ENCODE measurements at places on chromosomes 3 and 15.
A peak's percentile ranks its signal among the peaks of the same experiment; 100 is the strongest.

GRCh38 chr15:64749999-64750657 lies 25.3 kb downstream of the RBPMS2 start:
- no peak overlapping the region for H3K27ac ChIP-seq
- H3K4me1 ChIP-seq, result peaks cover 9% of the 10 kb centered on the region
- DNase-seq, result no peak
- peaks cover 2% of the 10 kb centered on the region for H3K27me3 ChIP-seq
- no peak overlapping the region for H3K4me3 ChIP-seq

DNA sequence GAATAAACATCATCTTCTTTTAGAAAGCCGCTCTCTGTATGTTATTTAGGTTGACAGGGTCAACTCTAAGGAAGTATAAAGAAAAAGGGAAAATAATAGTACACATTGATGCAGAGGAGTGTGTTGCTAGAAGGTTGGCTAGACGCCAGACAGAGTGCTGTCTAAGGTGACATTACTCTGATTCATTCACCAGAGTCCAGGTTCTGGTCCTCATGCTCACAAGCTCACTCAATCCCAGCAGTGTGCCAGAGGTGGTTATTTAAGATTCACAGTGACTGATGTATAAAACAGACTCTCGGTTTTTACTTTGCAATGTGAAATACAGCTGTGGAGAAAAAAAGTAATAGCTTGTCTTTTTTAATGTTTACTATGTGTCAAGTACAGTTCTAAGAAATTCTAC lies 1.7 kb downstream of the CFAP44 start:
- H3K4me3 ChIP-seq, result no peak overlapping the region
- H3K27ac ChIP-seq, result no peak overlapping the region
- no peaks in the 10 kb centered on the region for H3K27me3 ChIP-seq
- peaks cover 12% of the 10 kb centered on the region for H3K36me3 ChIP-seq

- H3K4me1 ChIP-seq, result peaks cover 33% of the 10 kb centered on the region
- no peak overlapping the region for H3K4me3 ChIP-seq
- no peaks in the 10 kb centered on the region for H3K36me3 ChIP-seq
- DNase-seq, result no peak
- no peak overlapping the region for H3K27ac ChIP-seq
These were observed 21.3 kb upstream of the KLF13 start for GRCh38 chr15:31305375-31305774.

DNA sequence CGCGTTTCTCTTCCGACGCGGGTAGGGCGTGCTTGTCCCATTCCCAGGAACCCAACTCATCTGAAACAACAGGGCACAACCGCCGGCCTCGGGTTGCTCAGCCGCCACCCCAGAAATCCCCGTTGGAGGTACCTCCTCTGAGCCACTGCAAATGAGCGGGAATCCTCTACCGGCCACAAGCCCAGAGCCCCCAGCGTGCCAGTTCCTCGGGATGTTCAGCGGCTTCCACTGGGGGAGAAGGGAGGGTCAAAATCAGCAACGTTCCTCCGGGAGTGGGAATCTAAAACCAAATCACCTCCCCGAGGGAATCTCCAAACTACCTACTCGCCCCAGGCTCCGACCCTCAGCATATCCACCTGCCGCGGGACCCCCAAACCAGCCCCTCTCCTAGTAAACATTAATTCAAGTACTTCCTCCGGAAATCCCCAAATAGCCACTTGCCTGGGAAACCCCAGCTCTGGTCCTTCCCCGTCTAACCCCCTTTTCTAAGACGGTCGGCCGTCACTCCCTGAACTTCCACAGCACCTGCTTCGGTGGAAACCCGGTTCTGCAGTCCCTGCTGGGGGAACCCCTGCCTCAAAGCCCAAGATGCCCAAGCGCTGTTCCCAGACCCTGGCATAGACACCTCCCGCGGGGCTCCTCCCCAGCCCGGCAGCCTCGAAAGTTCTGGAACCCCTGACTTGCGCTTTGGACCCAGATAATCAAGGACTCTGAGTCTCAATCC lies 887 bp downstream of the OXTR start:
- H3K36me3 ChIP-seq, result no peaks in the 10 kb centered on the region
- peaks cover 38% of the 10 kb centered on the region for H3K27me3 ChIP-seq
- H3K27ac ChIP-seq, result no peak overlapping the region
- H3K4me1 ChIP-seq, result peaks cover 14% of the 10 kb centered on the region
- H3K4me3 ChIP-seq, result peak overlapping the region; percentile 18

- H3K4me1 ChIP-seq, result peaks cover 15% of the 10 kb centered on the region
- peak overlapping the region; percentile 3 for H3K27ac ChIP-seq
- no peak for DNase-seq
- H3K27me3 ChIP-seq, result no peaks in the 10 kb centered on the region
These were observed 71.5 kb downstream of the FOXP1 start for GRCh38 chr3:71512000-71512399.

- H3K36me3 ChIP-seq, result peaks cover 4% of the 10 kb centered on the region
- H3K4me1 ChIP-seq, result peaks cover 3% of the 10 kb centered on the region
- DNase-seq, result no peak
- H3K4me3 ChIP-seq, result no peak overlapping the region
These were observed 135.3 kb downstream of the PCCB start for GRCh38 chr3:136385457-136385856.

DNA sequence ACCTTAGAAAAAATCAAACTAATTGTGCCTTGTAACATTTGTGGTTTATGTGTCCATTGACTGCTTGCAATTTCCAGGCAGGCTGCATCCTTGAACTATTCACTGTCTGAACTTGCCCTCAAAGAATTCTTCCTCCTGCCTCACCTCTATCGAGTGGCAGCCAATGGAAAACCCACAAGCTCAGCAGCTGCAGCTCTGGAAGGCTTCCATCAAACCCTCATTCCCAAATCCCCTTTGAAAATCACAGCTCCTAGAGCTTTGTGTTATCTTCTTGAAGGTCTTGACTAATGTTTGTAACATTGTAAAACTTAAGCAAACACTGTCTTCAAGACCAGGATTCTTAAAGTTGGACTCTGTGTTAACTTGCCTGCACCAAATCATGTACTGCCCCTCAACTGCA lies 81.1 kb downstream of the FILIP1L start:
- H3K27ac ChIP-seq, result no peak overlapping the region
- no peaks in the 10 kb centered on the region for H3K27me3 ChIP-seq
- DNase-seq, result no peak
- peaks cover 6% of the 10 kb centered on the region for H3K36me3 ChIP-seq

GRCh38 chr15:72227720-72228119 lies 3.3 kb downstream of the PKM start:
- H3K27me3 ChIP-seq, result no peaks in the 10 kb centered on the region
- H3K4me1 ChIP-seq, result peaks cover 73% of the 10 kb centered on the region
- no peak for DNase-seq
- peaks cover 67% of the 10 kb centered on the region for H3K36me3 ChIP-seq

GRCh38 chr15:96670389-96670788 lies 339.9 kb downstream of the NR2F2 start:
- no peaks in the 10 kb centered on the region for H3K36me3 ChIP-seq
- no peak overlapping the region for H3K4me3 ChIP-seq
- no peak for DNase-seq
- H3K4me1 ChIP-seq, result no peaks in the 10 kb centered on the region
- H3K27ac ChIP-seq, result no peak overlapping the region

GRCh38 chr15:51460796-51461195 lies 119.3 kb downstream of the GLDN start:
- H3K4me3 ChIP-seq, result no peak overlapping the region
- H3K27ac ChIP-seq, result no peak overlapping the region
- H3K27me3 ChIP-seq, result no peaks in the 10 kb centered on the region
- no peaks in the 10 kb centered on the region for H3K4me1 ChIP-seq
- H3K36me3 ChIP-seq, result peaks cover 4% of the 10 kb centered on the region
- no peak for DNase-seq

GRCh38 chr15:52790169-52790708 lies at the start of gene ONECUT1:
TSS of gene ONECUT1 (minus strand) at chr15:52790336. CDS start at chr15:52789884, 452 bp downstream.
- H3K36me3 ChIP-seq, result no peaks in the 10 kb centered on the region
- peaks cover 83% of the 10 kb centered on the region for H3K27me3 ChIP-seq
- H3K4me3 ChIP-seq, result peak within 1 kb of the TSS; percentile 55
- H3K4me1 ChIP-seq, result peaks cover 14% of the 10 kb centered on the region
- no peak within 1 kb of the TSS for H3K27ac ChIP-seq

- no peaks in the 10 kb centered on the region for H3K4me1 ChIP-seq
- no peak for DNase-seq
- H3K27me3 ChIP-seq, result no peaks in the 10 kb centered on the region
- no peak overlapping the region for H3K4me3 ChIP-seq
These were observed 36.4 kb upstream of the TMEM45A start for GRCh38 chr3:100455841-100456550.

GRCh38 chr3:78277220-78277619 lies 1237.3 kb downstream of the ROBO2 start:
- DNase-seq, result no peak
- H3K27ac ChIP-seq, result no peak overlapping the region
- H3K4me1 ChIP-seq, result no peaks in the 10 kb centered on the region
- no peaks in the 10 kb centered on the region for H3K27me3 ChIP-seq
- no peaks in the 10 kb centered on the region for H3K36me3 ChIP-seq

- peaks cover 2% of the 10 kb centered on the region for H3K4me1 ChIP-seq
- H3K27ac ChIP-seq, result no peak overlapping the region
- no peak for DNase-seq
- peaks cover 34% of the 10 kb centered on the region for H3K36me3 ChIP-seq
These were observed 12.2 kb downstream of the CALML4 start for GRCh38 chr15:68192804-68193486.

DNA sequence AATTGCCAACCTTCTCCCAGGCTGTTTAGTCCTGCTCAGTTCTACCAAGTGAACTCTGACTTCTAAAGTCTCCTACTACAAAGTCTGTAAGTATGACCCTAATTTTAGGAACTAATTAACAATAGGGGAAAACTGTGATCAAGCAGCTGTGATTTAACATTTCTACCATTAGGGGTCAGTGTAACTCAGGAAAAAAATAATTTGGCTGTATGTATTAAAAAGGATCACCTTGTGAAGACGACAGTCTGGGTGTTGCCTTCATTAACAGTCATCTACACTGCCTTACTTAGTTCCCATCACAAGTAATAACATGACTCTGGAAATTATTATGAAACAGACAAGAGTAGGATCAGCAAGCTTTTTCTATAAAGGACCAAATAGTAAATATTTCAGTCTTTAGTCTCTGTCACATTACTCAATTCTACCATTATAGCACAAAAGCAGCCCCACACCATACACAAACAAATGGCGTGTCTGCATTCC lies 4.2 kb upstream of the NPHP3 start:
- H3K4me3 ChIP-seq, result no peak overlapping the region
- H3K27ac ChIP-seq, result no peak overlapping the region
- no peaks in the 10 kb centered on the region for H3K36me3 ChIP-seq
- H3K27me3 ChIP-seq, result peaks cover 13% of the 10 kb centered on the region
- H3K4me1 ChIP-seq, result peaks cover 13% of the 10 kb centered on the region
- DNase-seq, result no peak

GRCh38 chr3:194247350-194247740 lies 103.8 kb downstream of the CPN2 start:
- no peaks in the 10 kb centered on the region for H3K4me1 ChIP-seq
- H3K36me3 ChIP-seq, result no peaks in the 10 kb centered on the region
- DNase-seq, result no peak
- H3K4me3 ChIP-seq, result no peak overlapping the region
- no peak overlapping the region for H3K27ac ChIP-seq

- H3K27ac ChIP-seq, result no peak overlapping the region
- DNase-seq, result no peak
- H3K4me1 ChIP-seq, result no peaks in the 10 kb centered on the region
- H3K27me3 ChIP-seq, result peaks cover 2% of the 10 kb centered on the region
These were observed 174.0 kb upstream of the TPM1 start for GRCh38 chr15:62868507-62868906.

DNA sequence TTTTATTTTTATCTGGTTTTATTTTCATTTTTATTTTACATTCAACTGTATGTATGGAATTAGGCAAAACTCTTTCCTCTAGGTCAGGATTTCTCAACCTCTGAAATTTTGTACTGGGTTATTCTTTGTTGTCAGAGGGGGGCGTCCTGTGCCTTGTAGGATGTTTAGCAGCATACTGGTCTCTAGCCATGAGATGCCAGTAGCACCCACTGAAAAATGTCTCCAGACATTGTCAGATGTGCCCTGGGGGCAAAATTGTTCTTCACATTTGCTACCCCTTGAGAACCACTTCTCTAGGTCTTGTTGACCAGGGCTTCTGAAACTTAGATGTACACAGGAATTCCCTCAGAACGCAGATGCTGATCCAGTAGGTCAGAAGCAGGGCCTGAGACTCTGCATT lies 5.4 kb downstream of the CHRNA5 start:
- no peak overlapping the region for H3K27ac ChIP-seq
- no peak overlapping the region for H3K4me3 ChIP-seq
- H3K4me1 ChIP-seq, result peaks cover 18% of the 10 kb centered on the region
- no peaks in the 10 kb centered on the region for H3K36me3 ChIP-seq
- no peak for DNase-seq

DNA sequence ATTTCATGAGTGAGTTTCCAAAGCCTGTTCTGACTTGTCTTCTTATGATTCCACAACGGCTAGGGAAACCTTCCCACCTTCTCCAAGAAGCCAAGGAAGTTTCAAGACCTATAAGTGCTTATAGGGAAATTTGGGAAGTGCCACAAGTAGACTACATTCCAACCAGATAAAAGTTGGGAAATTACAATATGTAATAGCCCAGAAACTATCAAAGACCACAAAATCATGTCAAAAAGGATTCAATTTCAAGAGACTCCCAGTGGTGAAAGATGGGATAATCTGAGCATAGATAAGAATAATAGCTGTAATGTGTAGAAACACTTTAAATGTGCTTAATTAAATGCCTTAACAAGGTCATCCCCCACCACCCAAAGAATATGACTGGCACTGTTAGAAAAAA lies 169.2 kb upstream of the SLC2A2 start:
- peaks cover 28% of the 10 kb centered on the region for H3K4me1 ChIP-seq
- DNase-seq, result no peak
- no peak overlapping the region for H3K27ac ChIP-seq
- no peak overlapping the region for H3K4me3 ChIP-seq

GRCh38 chr15:54722342-54722986 lies 474.3 kb downstream of the RSL24D1 start:
- DNase-seq, result no peak
- no peak overlapping the region for H3K27ac ChIP-seq
- H3K4me1 ChIP-seq, result no peaks in the 10 kb centered on the region
- no peak overlapping the region for H3K4me3 ChIP-seq
- no peaks in the 10 kb centered on the region for H3K36me3 ChIP-seq

- H3K27me3 ChIP-seq, result peaks cover 5% of the 10 kb centered on the region
- no peak overlapping the region for H3K4me3 ChIP-seq
- no peak overlapping the region for H3K27ac ChIP-seq
- H3K36me3 ChIP-seq, result no peaks in the 10 kb centered on the region
These were observed 735.5 kb upstream of the ALCAM start for GRCh38 chr3:104631254-104631653.

GRCh38 chr3:149542375-149543312 lies 68.1 kb downstream of the TM4SF4 start:
- H3K36me3 ChIP-seq, result no peaks in the 10 kb centered on the region
- H3K4me1 ChIP-seq, result no peaks in the 10 kb centered on the region
- H3K27me3 ChIP-seq, result peaks cover 4% of the 10 kb centered on the region
- H3K4me3 ChIP-seq, result no peak overlapping the region
- DNase-seq, result no peak
- H3K27ac ChIP-seq, result no peak overlapping the region

GRCh38 chr3:33543601-33544000 lies 103.4 kb upstream of the UBP1 start:
- H3K36me3 ChIP-seq, result peaks cover 25% of the 10 kb centered on the region
- DNase-seq, result no peak
- no peak overlapping the region for H3K4me3 ChIP-seq
